ENCODE measurements at places on chromosomes 3 and 15.

DNA sequence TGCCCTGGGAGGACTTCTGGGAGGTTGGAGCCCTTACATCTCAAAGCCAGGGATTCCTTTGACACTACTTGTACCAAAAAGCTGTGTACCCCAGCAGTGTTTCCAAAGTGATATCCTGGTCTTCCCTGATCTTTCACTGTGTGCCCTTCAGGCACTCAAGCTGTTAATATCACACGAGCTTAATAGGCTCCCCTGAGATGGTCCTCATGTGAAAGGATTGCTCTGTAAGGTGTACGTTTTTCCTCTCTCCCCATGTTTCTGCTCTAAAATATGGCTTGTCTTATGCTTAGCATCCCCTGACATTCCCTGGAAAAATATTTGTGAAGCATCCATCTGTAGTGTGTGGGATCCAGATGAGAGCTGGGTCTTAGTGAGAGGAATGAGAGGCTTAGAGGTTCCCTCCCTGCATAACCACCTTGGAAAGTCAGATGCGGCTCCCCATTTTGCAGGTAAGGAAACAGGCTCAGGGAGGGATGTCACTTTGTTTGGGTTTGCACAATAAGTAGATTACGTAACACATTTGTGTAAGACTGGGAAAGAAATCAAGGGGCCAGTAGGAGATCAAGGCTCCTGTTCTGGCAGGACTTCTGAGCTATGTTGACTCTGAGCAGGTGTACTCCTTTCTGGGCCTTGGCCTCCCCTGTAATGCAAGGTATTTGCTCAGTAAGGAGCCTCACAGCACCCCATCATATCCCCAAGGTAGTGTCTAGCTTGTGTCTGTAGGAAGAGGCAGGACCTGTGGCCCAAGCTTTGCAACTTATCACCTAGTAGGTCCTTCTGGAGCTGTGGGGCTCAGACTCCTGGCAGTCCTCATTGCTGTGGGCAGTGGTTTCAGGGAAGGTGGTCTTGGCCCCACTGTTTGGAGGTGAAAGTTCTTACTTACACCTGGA is 667 bp upstream of the ACOX2 start:
- no peak for DNase-seq

- DNase-seq, result no peak
Observed at GRCh38 chr15:47504624-47505256, 212.6 kb upstream of the SEMA6D start.

DNA sequence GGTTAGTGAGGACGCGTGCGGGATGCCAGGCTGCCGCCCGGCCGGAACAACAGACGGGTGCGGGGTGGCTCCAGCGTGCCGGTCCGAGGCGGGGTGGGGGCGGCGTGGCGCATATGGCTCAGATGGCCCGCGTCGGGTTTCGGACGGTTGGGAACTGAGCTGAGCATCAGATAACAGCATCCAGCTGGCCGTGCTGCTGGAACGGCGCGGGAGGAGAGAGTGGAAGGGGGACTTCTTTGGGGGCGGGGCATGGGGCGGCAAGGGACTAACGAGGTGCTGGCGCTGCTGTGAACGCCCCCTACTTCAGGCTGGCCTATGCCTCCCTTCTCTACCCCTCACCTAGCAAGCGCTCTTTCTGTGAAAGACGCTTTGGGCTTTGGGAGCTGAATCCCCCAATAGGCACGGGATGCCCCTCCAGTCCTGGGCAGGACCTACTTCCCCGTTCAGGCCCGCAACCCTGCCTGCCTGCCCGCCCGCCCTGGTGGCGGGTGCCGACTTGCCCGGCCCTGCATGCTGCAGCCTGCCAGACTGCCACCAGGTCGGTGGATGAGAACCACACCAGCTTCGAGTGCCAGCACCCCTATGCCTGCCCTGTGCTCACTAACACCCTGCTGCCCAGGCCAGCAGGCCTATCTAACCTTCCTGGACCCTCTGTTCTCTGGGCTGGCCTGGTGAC is 542 bp downstream of the INKA1 start:
- DNase-seq, result peak; percentile 20

- DNase-seq, result no peak
Observed at GRCh38 chr15:98080791-98081190, 120.3 kb downstream of the ARRDC4 start.

- DNase-seq, result peak; percentile 30
Observed at GRCh38 chr15:59138243-59138642, 33.3 kb downstream of the CCNB2 start.

- DNase-seq, result no peak
Observed at GRCh38 chr3:131082871-131083863, 56.5 kb downstream of the NEK11 start.

DNA sequence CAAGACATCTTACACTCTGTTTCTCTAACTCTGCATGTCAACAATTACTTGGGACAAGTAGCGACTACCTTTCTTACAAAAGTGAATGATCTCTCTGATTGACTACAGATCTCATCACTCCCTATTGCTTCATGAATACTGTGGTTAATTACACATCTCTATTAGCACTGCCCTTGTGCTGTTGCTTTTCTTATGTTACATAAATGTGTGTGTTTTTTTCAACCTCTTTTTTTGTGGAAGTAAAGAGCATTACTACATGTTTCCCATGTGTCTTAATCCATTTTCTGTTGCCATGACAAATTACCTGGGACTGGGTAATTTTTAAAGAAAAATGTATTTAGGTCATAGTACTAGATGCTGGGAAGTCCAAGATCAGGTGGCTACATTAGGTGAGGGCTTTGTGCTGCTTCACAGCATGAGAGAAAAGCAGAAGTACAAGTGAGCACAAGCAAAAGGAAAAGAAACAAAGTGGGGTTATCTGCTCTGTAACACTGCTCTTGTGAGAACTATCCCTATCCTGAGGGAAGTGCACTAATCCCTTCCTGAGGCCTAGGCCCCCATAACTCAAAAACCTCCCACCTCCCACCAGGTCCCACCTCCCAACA is 298.2 kb upstream of the SATB1 start:
- no peak for DNase-seq

GRCh38 chr15:56128081-56128480 is 115.6 kb downstream of the RFX7 start:
- no peak for DNase-seq

DNA sequence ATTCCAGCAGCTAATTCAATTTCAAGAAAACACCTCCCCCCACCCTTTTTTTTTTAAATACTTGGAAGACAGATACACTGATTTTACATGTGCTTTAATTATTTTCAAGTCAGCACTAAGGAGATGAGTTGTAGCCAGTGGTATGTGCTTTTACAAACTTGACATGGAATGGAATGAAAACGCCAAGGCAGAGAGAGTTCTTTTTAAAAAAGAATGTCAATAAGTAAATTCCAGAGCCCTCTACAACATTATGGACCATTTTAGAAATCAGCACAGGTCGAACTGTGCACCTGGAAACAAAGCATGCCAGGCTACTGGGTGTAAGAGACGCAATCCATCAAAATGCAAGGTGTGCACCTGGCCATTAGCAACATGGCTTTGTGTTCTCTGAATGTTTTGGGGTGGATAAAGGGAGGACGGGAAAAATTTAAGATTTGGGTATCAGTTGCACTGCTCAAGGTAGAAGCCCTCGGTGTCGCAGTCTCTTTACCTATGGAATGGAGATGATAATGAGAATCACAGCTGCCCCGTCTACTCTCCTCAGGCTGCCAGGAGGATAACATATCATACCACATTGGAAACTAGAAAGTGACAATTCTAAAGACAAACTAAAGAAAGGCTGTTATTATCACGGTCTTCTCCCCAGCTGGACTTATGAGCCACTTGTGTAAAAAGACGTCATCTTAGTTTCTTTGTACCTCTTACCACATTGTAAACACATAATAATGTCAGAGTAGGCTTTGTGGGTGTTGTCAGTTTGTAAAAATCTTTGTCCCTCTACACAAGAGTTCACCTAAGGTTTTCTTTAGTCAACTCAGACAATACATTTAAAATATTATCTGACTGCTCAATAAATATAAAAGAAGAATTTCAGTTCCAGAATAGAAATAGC is 107.4 kb upstream of the PRICKLE2 start:
- no peak for DNase-seq

DNA sequence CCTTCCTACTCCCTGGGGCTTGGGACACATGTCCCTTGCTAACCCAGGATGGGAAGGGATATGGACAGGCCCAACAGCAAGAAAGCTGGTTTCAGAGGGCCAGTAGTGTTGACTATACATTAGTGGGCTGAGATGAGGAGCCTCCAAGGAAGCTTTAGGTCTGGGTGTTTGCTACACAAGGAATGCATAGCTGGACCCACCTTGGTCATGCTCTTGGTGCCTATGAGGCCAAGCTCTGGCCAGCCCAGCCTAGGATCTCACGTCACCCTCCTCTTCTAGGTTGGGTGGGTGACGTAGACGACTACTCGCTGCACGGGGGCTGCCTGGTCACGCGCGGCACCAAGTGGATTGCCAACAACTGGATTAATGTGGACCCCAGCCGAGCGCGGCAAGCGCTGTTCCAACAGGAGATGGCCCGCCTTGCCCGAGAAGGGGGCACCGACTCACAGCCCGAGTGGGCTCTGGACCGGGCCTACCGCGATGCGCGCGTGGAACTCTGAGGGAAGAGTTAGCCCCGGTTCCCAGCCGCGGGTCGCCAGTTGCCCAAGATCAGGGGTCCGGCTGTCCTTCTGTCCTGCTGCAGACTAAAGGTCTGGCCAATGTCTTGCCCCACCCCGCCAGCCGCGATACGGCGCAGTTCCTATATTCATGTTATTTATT is 653 bp upstream of the WDR6 start:
- no peak for DNase-seq

DNA sequence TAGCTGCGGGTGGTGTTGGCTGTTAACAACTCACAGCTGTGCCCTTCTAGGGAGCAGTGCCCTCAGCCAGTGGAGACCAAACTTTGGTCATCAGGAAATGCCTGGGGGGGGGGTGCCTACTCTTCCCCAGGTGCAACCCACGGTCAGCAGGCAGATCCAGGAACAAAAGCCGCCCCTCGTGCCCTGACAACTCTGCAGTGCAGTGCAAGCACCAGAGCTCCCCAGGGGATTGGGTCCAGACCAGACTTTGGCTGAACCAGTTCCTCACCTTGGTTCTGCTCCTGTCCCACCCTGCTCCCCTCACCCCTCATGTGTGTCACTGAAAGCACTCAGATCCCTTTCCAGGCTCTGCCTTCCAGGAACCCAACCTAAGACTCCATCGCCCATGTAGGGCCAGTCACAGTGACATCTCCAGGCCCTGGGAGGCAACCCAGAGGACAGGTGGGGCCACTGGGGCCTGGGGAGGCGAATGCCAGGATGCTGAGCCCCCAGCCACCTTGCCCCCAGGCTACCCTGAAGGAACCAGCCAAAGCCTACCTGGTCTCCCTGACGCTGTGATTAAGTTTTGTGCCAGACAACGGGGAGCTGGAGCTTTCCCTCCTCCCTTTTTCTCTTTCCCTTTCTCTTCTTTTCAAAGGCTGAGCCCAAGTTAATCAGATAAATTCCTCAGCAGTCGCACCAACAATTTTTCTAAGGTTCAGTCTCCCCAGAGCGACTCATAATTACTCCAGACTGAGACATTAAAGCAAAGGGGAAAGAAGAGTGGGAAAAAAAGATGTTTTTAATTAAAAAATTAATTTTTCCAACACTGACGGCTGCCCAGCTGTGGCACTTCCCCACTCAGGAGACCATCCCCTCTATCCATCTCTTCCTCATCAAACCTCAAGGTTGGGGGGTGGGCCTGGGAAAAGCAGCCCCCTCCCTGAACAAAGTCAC is 207.5 kb upstream of the LINGO1 start:
- DNase-seq, result no peak

GRCh38 chr3:15309662-15310335 is 22.6 kb downstream of the SH3BP5 start:
- DNase-seq, result no peak

DNA sequence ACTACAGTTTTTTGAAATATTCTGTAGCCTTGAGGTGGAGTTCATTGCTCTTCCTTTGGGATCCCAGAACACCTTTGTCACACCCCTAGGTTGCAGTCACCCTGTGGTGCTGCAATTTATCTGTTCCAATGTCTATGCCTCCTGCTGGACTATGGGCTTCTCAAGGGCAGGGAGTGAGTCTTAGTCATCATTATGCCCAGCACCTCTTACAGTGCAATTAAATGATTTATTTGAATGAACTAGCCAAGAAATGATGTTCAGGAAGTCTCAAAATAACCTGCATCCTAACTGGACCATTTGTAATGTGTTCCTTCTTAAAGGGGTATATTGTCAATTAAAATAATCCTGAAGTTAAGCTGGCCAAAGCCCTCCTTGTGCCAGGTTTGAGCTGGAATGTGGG is 28.5 kb downstream of the SHC4 start:
- DNase-seq, result no peak

DNA sequence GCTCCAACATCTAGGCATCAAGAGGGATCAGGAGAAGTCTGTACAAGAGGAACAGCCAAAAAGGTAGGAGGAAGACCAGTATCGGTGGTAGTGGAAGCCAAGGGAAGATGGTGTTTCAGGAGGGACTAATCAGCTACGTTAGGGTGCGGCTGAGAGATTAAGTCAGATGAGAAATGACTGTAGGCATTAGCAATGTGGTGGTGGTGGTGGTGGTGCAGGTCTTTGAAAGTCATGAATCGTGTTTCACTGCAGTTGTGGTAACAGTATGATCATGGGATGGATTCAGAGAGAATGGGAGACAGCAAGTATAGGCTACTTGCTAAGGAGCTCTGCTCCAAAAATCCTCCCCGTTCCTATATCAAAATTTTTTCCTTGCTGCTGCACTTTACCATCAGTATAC is 35.5 kb downstream of the ASTE1 start:
- DNase-seq, result no peak

DNA sequence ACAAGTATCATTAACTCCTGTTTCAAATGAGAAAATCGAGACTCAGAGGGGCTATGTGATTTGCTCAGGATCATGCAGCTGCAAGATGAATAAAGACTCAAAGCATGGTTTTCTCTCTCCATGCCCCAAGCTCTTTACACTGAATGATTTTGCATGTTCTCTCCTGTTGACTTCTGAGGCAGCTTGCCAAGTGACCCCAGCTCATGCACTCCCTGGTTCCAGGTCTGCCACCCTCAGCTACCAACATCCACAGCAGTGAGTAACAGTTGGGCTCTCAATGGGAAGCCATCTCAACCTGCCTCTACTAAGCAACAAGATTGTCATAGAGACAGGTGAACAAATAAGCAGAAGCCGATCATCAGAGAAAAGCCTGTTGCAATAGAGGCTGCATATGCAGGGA is 116.9 kb upstream of the GADL1 start:
- no peak for DNase-seq

DNA sequence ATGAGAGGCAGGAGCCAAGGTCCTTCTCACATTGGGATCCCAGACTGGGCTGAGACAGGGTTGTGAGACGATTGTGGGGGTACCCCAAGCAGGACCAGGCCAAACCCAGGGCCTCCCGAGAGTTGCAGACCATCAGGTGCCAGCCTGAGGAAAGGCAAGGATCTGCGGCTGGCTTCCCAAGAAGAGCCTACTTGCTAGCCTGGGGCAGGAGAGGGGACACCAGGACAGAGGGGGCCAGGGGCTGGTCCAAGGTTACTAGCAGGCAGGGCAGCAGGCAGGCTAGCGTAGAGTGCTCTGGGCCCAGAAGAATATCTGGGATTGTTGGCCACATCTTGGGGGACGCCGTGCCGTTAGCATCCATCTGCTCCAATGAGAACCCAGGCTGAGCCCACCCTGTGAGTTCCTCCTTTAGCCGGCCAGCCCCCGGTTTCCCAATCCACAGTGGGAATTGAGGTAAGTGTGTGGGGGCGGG is 546 bp downstream of the CISH start:
- DNase-seq, result no peak

GRCh38 chr3:150761831-150762661 is 923 bp downstream of the SIAH2 start:
- DNase-seq, result peak; percentile 20

- DNase-seq, result no peak
Observed at GRCh38 chr3:45948311-45948781, 5.1 kb downstream of the CXCR6 start.

Data from activated CD4-positive, CD25-positive, alpha-beta regulatory T cell (primary cell).